ENCODE measurements at places on chromosomes 3 and 15.
A peak's percentile ranks its signal among the peaks of the same experiment; 100 is the strongest.

- peak; percentile 27 for DNase-seq
Measured at GRCh38 chr3:71225951-71226564, 357.5 kb downstream of the FOXP1 start.

DNA sequence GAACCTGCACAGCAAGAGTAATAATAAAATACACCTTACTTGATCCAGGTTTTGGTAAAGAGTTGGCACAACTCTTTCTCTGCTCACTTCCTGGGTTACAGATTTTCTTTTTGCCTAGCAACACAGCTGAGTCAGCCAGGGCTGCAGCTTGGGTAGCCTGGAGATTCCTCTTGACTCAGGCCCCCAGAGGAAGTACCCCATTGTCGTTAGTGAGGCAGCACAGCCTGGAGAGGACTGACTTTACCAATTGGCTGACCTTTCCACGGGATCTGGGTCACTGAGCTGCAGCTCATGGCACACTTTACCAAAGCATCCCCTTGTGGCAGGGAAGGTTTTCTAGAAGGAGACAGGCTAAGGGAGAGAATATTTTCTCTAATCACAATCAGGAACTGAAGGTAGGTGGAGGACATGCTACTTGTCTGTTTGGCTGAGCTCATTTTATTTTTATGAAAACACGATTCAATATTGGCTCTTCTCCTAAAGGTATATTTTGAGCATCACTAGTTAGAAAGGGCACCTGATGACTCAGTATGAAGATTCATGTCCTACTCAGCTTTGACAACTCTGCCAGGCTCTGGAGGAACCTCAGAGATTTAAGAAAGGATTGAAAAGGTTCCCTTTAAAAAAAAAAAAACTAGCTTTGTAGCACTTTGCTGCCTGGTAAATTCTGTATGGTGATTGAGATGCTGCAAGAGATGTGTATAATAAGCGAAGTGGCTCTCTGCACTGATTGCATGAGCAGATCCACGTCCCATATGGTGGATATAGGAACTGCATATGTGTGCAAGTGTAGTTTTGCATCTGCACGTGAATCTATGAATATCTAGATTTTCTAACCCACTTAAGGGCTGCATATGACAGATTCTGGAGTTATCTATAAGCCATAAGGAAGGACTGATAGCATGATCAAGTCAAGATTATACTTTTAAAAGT, 124.8 kb downstream of the CHDH start:
- DNase-seq, result no peak

DNA sequence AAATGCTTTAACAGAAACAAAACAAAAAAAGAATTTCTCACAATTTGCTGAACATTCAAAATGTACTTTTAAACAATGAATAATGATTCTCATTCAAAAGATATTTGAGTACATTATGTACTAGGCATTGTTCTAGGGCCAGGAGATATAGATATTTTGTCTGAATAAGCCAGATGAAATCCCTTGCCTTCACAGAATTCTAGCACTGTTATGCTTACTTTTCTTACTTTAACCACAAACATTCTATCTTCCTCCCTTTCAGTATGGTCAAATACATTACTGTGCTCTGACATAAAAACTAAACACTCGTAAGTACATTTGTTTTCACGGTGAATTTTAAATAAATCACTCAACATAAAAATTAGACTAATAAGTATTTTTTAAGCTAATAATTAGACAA, 116.7 kb downstream of the ADAM10 start:
- DNase-seq, result no peak

- DNase-seq, result no peak
Measured at GRCh38 chr3:72372161-72372560, 476.1 kb downstream of the SHQ1 start.

- DNase-seq, result no peak
Measured at GRCh38 chr3:191470545-191470944, 9.6 kb downstream of the PYDC2 start.

- no peak for DNase-seq
Measured at GRCh38 chr3:60015032-60015705, 965.3 kb upstream of the CFAP20DC start.

DNA sequence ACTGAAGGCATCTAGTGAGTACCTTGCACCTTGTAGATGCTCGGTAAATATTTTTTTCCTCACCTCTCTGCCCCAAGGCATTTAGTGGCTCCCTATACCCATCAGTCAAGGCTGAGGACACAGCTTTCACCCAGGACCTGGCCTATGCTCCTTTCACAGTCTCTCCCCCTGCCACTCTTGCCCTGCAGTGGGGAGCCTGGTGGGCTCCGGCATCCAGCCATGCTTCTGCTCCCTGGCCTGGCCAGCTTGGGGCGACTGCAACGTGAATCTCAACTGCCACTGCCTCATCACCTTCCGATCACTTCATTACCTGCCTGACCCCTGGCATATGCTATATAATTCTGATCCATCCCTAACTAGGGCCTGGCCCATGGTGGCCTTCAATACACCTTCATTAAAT, 735 bp upstream of the CX3CR1 start:
- no peak for DNase-seq

DNA sequence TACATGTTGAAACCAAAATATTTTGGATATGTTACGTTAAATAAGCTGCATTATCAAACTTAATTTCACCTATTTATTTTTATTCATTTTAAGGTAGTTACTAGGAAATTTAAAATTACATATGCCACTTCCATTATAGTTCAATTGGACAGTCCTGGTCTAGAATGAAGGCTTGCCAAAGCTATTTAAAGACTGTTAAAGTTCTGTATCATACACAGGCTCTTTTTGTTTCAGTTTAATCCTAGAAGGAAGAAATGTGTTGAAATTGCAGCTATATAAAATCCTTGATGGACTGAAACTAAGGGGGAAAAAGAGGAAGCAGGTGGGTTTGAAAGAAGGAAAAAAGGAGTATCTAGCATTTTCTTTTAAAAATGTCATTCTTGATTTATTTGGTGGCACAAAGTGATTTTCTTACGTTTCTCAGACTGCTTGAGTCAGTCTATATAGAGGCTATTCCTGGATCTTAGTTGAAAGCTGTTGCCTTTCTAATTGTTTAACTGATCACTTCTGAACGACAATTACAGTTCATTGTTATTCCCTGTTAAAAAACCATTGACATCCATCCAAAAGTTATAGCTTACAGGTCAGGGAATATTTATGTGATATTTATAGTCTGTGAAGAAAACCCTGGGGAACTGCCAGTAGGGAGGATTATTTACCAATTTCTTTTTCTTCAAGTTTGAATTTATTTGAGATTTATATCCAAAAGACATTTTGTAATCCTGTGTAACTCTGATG, 195.0 kb downstream of the RORA start:
- DNase-seq, result no peak

- peak; percentile 29 for DNase-seq
Measured at GRCh38 chr3:66489581-66489980, 11.2 kb downstream of the LRIG1 start.

DNA sequence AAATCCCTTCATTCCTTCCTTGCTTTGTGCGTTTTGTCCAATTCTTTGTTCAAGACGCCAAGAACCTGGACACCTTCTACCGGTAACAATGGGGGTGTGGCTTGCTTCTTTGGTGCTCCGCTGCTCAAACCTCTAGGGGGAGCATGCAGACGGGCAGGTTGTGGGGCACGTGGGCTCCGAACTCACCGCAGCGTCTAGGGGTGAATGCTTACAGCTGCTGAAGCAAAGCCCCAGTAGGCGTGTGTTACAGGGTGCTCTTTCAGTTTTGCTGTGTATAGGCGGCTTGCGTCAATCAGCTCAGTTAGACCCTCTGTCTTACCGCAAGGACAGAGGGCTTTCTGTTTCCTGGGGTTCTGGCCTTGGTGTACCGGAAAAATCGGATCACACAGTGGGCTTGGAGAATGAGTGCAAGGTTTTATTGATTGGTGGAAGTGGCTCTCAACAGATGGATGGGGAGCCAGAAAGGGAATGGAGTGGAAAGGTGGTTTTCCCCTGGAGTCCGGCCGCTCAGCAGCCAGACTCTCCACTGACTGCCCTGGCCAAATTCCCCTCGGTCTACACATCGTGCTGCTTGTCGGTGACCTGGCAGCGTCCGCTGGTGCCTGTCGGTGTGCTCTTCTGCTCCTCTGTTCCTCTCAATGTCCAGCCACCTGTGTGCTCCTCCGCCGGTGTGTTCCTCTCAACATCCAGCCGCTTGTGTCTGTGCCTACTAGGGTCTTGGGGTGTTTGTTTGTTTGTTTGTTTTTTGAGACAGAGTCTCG, 1.2 kb upstream of the LRRC34 start:
- DNase-seq, result peak; percentile 79

- DNase-seq, result no peak
Measured at GRCh38 chr3:146972726-146973125, 367.6 kb upstream of the PLSCR5 start.

DNA sequence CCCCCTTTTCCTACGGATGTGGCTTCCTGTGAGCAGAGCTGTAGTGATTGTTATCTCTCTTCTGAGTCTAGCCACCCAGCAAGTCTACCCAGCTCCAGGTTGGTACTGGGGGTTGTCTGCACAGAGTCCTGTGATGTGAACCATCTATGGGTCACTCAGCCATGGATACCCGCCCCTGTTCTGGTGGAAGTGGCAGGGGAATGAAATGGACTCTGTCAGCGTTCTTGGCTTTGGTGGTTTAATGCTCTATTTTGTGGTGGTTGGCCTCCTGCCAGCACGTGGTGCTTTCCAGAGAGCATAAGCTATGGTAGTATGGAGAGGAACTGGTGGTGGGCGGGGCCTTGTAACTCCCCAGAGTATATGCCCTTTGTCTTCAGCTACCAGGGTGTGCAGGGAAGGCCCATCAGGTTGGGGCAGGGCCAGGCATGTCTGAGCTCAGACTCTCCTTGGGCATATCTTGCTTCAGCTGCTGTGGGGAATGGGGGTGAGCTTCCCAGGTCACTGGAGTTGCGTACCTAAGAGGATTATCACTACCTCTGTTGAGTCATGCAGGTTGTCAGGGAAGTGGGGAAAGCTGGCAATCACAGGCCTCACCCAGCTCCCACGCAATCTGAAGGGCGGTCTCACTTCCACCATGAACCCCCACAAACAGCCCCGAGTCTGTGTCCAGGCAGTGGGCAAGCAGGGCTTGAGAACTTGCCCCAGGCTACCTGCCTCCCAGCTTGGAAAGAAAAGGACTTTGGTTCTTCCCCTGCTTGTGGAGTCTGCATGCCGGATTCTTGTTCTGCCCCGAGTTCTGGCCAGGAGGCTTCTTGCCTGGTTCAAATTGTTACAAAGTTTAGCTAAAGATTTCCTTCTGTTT, 9.0 kb upstream of the ADGRG7 start:
- DNase-seq, result no peak

GRCh38 chr3:101992863-101993262, 143.5 kb downstream of the NFKBIZ start:
- no peak for DNase-seq

- no peak for DNase-seq
Measured at GRCh38 chr3:136069933-136070332, 104.4 kb downstream of the PPP2R3A start.
